ENCODE measurements at places on chromosomes 4 and X.
A peak's percentile ranks its signal among the peaks of the same experiment; 100 is the strongest.

DNA sequence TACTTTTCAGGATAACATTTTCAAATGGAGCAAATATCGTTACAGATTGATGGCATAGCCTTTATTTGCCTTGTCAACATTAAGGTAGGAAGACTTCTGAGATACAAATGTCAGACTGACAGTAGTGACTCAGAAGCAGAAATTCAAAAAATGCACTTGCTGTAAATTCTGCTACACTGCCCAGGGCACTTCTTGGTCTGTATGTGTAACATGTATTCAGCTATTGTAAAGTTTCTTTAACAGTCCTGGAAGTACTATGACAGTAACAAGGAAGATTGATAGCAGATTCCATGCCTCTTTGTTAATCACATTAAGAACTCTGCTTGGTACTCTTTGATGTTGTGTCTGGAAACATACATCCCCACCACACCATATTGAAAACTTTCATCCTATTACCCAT lies 69.6 kb upstream of the PCDH18 start:
- no peak for DNase-seq

GRCh38 chrX:129953881-129954280 lies 28.6 kb upstream of the BCORL1 start:
- no peak for DNase-seq

DNA sequence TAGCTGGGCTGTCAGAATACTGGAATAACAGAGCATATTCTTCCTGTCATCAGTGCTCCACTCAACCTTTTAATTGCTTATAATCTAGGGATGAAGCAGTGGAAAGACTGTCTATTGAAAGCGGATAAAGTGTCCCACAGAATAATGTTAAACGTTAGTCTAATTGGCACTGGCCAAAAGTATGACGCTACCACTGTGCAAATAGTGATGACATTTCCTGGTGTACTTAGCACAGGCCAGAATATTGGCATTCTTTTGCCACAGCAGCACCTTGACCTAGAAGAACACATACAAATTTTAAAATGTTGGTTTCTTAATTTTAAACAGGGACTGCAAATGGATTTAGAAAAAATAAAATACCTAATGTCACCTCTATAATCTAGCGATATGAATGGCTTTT lies 635.2 kb upstream of the SPANXN1 start:
- no peak for DNase-seq

- DNase-seq: no peak
These were observed 48.3 kb downstream of the EMCN start for GRCh38 chr4:100469555-100469954.

DNA sequence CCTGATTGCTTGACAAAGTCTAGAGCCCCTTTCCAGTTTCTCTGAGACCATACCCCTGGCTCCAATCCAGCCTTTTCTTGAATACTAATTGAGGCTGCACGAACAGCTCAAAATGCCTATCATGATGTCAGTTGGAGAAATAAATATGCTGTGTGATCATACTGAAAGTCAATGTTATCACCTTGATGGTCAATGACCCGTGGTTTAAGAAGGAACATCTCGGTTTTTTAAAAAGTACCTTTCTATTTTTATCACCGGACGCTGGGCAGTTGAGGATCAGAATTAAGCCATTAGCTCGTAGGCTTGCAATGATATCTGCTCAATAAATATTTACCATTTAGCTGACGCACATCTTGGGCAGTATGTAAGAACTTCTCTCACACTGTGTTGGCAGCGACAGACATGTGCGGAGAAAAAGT lies 852 bp upstream of the WDR44 start:
- DNase-seq: no peak

GRCh38 chr4:896216-896615 lies 35.9 kb downstream of the GAK start:
- no peak for DNase-seq

- DNase-seq: no peak
These were observed 134.1 kb downstream of the OR13H1 start for GRCh38 chrX:131677655-131678628.

- DNase-seq: no peak
These were observed 189.4 kb downstream of the MAB21L2 start for GRCh38 chr4:150771382-150771781.

- peak; percentile 74 for DNase-seq
These were observed 2.2 kb downstream of the TXLNG start for GRCh38 chrX:16788477-16788876.

DNA sequence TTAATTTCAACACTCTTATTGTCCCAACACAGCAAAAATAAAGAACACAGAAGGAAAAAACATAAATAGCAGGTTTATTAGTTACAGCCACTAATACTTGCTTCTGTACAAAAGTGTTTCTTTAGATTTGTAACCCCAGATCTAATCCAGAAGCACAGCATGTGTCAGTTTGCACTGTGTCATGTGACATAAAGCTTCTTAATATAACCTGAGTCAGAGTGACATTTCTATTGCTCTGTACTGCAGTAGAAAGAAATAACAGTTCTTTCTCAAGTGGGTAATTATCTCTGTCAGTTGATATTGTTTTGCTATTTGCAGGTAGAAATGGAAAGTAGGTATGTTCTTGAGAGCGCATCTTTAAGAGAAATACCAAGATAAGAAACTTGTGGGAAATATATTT lies 422.5 kb downstream of the ZIC3 start:
- no peak for DNase-seq

GRCh38 chrX:123731987-123732669 lies 724 bp downstream of the THOC2 start:
- DNase-seq: no peak

GRCh38 chr4:28117084-28117682 lies 1256.5 kb downstream of the STIM2 start:
- DNase-seq: no peak

- no peak for DNase-seq
These were observed 12.4 kb downstream of the ZDHHC9 start for GRCh38 chrX:129831091-129831885.

DNA sequence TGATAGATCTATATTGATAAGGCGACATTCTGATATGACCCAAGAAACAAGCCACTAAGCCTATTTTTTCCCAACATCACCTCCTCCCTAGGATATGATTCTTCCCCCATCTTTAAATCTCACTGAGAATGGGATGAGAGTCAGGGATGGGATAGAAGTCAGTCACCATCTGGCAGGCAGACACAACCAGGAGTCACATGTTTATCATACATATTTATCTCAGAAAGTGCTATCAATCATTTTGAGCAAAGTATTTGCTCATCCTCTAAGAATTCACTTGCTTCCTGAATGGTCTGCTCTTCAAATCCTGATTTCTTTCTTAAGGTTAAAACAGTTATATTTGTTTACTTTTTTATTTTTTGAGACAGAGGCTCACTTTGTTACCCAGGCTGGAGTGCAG lies 20.3 kb downstream of the DNAAF6 start:
- DNase-seq: no peak

DNA sequence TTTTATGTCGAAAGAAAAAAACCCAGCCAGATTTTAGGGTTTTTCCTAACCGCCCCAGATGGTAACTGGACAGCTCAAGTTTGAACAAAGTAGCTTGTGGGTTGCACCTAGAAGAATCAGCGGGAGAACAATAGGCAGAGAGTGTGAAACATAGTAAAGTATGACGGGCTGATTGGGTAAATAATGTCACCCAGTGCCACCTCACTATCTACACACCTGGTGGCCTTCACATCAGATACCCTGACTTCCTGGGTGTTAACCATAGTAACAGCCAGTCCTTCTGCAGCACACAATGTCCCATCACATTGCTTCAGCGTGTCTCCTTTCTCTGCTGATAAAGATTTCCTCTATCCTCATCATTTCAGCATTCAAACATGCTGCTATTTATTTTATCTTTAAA lies 159.1 kb upstream of the HS3ST1 start:
- no peak for DNase-seq

- DNase-seq: no peak
These were observed 833.2 kb downstream of the CCSER1 start for GRCh38 chr4:90960433-90960832.

DNA sequence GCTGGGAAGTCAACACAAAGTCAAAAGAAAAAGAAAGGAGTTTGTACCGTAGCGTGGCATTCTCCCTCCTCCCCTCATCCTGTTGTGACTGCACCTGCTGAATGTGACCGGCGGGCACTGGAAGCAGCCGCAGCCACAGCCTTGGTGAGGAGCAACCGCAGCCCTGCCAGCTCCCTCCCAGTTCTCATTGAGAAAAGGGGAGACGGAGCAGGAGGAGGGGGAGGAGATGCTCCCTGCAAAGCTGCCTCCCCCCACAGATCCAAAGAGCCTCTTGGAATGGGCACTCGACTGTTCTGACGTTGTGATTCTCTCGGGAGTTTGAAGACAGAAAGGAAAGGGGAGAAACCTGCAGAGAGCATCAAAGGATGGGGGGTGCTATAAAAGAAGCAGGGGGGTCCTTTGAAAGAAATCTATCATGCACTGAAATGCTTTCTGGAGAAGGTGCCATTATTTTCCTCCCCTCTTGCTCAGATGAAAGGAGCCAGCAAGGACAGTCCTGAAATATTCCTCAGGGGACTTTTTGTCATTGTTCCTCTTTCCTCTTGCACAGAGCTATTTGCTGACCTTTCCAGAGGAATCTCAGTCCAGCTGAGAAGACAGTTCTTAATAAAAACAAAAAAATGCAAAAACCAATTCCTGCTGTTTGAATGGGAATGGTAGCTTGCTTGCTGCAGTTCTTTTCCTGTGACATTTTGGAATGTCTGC lies 429.7 kb downstream of the MAPK10 start:
- no peak for DNase-seq

- no peak for DNase-seq
These were observed 432.0 kb upstream of the FAM241A start for GRCh38 chr4:111713276-111713675.

GRCh38 chr4:14404730-14405129 lies 597.6 kb upstream of the CPEB2 start:
- no peak for DNase-seq

DNA sequence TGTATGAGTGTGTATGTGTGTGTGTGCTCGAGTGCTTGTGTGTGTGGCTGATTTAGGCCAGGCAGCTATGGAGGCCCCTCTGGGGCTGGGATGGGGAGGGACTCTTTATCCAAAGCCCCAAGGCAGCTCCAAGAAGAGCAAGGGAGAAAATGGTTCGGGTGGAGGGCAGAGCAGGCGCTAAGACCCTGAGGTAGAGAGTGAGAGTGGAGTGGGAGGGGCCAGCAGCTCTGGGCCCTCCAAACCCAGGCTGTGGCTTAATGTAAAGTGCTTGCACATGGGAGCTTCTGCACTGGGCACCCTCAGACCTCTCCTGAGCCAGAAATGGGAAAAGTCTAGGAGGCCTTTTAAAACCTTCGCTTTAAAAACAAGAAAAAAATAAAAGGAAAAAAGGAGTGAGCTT lies 233.5 kb upstream of the PSAPL1 start:
- DNase-seq: no peak

GRCh38 chr4:110119880-110120279 lies 78.5 kb downstream of the ELOVL6 start:
- no peak for DNase-seq

DNA sequence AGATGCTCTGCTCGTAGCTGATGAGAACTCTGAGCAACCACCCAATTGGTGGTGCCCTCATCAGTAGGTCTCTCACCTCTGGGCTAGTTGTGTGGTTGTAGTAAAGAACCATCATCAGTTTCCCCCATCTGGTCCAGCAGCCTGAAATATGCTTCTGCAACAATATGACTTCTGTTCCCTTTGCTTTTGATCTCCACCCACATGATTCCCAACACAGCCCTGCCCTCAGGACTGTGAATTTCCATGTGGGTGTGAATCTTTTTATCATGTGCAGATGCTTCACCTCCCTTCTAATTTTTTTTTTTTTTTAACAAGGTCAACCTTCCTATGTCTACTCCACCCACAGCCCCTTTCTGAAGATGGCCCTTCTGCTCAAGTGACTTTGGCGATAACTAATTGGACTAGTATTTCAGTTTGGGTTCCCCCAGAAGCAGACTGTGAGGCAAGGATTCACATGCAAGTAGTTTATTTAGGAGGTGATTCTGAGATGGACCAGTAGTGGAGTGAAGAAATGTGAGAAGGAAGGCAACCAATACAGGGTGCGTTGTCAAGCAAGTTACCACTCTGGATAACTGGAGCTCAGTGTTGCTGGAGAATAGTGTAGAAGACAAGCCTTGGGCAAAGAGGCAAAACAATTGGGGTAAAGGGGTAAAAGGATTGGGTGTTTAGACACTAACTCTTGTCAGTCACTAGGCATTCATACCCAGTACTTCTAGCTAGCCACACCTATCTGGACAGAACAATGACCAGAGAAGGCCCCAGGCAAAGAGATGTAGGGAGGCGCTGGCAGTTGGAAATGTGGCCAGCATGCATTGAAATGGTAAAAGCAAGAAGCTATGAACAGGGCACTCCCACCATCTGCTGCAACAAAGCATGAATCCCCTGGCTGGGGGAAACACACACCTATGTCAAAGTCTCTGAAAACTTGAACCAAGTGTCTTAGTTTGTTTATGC lies 466.2 kb downstream of the BCOR start:
- no peak for DNase-seq

DNA sequence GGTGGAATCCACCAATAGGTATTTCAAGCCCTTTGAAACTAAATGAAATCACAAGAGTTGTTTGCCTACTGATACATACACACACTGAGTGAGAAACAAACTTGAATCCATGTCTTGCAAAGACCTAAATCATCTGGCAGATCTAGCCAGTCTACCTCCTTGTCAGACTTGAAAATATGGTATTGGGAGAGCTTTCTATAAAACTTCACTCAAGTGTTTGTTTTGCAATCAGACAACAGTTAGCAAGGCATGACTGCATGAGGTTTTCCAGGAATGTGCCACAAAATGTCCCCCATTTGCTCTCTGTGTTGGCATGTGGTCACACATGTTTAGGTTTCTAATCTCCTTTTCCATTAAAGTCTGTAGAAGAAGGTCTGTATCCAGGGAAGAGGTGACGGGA lies 52.4 kb downstream of the MAP3K15 start:
- no peak for DNase-seq

DNA sequence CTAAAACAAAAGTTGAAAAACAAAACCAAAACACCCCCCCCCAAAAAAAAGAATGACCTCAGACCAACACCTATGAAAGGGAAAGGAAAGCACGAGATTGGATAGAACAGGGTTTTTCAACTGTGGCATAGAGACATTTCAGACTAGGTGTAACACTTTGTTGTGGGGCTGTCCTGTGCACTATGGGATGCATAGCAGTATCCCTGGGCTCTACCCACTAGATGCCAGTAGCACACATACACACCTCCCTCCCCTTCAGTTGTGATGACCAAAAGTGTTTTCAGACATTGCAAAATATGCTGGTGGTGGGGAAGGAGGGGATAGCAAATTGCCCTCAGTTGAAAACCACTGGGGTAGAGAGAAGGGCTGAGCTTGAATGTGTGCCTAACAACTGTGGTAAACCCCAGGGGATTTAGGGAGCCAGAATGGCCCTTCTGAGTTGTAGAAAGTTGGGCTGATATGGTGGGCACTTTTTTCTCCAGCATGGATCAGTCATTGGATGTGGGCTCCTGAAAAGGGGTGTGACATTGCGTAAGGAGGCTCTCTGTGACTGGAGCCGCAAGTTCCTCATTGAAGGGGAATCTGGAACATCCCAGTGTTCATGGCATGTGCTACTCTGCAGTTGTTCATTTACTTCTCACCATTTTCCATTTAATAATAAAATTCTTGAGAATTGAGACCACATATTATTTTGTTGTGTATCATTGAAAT lies 8.8 kb upstream of the GEMIN8 start:
- DNase-seq: no peak

Measured in suprapubic skin (tissue), 4 donors.